ENCODE measurements at places on chromosomes 6 and 20.

DNA sequence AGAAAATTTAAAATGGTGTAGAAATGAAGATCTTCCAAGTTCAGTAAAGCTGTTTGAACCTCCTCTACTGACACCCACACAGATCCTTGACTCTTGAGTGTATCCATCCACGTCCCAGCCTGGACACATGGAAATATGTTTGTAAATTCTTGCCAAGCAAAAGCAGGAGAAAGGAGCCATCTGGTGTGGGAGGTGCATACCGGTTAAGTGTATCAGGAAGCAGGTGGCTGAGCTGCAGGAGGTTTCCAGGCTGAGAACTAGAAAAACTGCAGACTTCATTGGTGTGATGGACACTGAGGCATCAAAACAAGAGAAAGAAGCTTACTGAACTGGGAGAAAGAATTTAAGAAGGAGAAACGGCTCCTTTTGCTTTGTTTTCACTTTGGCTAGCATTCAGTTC, 229.9 kb upstream of the GRIK2 start:
- no peak for DNase-seq

GRCh38 chr6:161139766-161140553, 133.9 kb downstream of the AGPAT4 start:
- DNase-seq: peak; percentile 15

GRCh38 chr6:122715725-122716124, 63.8 kb upstream of the FABP7 start:
- DNase-seq: no peak

GRCh38 chr6:139800837-139801236, 426.4 kb upstream of the CITED2 start:
- no peak for DNase-seq

DNA sequence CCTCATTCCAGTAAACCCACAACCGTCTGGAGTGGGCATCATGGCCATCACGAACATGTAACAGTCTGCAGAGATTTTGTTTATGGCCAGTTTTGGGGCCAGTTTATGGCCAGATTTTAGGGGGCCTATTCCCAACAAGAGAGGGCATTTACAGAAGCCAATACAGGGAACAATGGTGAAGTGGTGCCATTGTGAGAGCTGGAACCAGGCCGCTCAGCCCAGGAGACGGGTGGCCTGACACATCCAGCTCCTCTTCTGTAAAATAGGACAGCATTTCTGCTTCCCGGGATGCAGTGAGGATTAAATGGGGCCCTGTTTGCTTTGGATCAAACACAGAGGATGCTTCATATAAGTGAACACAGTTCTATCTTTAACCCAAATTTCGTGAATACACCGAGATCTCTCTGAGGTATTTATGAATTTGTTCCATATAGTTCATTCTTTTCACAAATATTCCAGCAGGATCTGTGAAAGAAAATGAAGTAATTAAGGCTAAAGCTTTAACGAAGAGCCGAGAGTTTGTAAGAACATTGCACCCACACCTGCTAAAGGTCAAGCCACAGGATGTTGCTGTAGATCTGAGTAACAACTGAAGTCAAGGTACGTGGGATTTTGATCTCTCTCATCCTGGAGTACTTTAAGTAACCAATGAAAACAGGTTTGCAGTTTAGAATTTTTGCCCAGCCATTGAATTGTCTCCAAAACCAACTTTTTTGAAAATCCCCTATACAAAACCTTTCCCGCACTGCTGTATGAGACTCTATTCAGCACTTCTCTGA, 14.5 kb upstream of the SIRPG start:
- DNase-seq: no peak

DNA sequence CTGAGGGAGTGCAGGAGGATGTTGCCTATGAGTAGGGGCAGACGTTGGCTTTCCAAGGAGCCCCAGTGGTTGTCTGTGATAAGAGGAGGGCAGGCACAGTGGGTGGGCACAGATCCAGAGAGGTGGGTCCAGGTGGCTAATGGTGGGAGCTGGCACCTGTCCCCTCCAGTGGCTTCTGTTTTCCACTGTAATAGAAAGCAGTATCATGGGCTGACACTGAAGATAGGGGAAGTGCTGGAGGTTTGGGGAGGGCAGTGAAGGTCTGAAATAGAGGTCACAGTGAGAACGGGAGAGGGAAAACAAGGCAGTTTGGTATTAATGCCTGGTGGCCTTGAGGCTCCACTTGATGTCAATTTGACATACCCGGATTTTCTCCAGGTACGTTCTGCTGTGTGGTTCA, 10.5 kb upstream of the TXNDC5 start:
- DNase-seq: no peak

DNA sequence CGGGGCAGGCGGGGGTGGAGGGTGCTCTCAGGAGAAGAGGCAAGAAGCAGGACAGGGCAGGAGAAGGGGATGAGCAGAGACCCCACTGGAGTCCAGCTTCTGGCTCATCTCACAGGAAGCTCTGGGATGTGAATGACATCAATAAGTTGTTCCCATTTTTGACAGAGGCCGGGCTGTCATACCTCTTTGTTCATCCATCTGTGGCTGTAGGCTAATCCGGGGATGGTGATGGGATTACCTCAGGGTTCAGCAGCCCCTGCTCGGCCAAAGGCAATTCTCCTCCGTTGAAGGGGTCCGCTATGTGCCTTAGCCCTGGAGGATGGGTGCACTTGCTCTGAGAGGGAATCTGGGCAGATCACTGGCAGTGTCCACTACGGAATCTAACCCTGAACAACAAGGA, 3.3 kb upstream of the TMC2 start:
- no peak for DNase-seq

DNA sequence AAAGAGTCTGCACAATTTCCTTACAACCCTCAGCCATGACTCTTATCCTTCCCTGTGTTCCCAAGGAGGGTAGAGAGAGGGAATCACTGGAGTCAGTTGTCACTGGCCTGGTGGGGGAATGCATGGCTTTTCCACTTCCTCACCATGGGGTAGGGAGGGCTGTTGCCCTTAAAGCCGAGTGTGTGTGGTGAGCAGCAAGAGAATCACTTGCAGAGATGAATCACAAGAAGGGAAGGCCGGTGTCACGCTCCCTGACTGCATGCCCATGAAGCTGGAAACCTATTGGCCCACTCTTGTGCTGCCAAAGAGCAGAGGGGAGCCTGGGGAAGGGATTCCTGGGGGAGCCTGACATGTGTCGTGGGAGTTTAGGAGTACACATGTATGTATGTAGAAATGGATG, 18.1 kb upstream of the BMP6 start:
- DNase-seq: no peak

- DNase-seq: peak; percentile 92
Measured at GRCh38 chr6:14743474-14744211, 502.2 kb upstream of the JARID2 start.

DNA sequence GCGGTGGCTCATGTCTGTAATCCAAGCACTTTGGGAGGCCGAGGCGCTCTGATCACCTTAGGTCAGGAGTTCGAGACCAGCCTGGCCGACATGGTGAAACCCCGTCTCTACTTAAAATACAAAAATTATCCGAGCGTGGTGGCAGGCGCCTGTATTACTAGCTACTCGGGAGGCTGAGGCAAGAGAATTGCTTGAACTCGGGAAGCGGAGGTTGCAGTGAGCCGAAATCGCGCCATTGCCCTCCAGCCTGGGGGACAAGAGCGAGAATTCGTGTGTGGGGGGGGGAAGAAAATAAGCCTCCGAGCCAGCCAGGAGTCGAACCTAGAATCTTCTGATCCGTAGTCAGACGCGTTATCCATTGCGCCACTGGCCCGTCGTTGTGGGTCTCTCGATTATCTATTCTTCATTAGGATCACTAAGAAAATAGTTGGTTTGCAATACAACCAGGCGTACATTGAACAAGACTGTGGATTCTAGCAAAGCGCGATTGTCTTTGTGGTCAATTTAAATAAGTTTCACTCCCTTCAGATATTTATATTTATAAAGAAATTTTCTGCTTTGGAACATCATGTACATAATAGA, 33.9 kb upstream of the PRSS16 start:
- no peak for DNase-seq

DNA sequence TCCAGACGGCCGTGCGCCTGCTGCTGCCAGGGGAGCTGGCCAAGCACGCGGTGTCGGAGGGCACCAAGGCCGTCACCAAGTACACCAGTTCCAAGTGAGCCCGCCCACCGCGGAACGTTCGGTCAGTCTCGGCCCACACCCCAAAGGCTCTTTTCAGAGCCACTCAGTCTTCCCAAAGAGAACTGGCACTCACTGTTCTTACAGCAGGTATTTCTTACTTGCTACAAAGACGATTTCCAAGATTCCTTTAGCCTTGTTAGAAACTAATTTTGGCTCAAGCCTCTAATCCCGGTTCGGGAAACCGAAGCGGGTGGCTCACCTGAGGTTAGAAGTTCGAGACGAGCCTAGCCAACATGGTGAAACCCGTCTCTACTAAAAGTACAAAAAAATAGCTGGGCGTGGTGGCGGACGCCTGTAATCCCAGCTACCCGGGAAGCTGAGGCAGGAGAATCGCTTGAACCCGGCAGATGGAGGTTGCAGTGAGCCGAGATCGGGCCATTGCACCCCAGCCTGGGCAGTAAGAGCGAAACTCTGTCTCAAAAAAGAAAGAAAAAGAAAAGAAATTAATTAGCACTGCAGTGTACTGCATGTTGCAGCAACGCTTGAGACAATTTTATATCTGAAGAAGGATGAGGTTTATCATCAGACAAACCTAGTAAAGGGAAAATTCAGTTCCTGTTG, 73.1 kb downstream of the OR2B2 start:
- no peak for DNase-seq

- DNase-seq: peak; percentile 91
Measured at GRCh38 chr6:7758456-7758855, 32.6 kb downstream of the BMP6 start.

- no peak for DNase-seq
Measured at GRCh38 chr6:129609635-129610034, 100.3 kb downstream of the ARHGAP18 start.

GRCh38 chr20:44861531-44862006, 23.9 kb upstream of the YWHAB start:
- DNase-seq: peak; percentile 93

DNA sequence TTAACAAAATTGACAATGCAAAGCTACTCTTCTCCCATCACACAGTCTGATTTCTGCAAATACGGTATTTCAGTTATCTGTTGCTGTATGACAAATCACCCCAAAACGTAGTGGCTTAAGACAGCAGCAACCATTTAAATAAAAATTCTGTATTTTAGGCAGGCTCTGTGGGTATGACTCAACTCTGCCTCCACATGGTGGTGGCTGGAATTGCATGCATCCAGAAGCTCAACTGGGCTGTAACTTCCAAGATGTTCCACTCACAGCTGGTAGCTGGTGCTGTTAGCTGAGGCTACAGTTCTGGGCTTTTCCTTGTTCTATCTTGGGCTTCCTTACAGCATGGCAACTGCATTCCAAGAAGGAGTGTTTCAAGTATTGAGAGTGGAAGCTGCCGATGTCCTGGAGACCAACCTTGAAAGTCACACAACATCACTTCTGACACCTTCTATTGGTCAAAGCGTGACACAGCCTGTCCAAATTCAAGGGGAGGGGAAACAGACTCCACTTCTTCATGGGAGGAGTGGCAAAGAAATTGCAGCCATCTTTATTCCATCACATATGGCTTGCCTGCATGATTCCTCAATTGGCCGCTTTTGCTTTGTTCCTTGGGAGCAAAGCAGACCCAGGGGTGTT, 39.7 kb upstream of the TULP1 start:
- DNase-seq: peak; percentile 29

DNA sequence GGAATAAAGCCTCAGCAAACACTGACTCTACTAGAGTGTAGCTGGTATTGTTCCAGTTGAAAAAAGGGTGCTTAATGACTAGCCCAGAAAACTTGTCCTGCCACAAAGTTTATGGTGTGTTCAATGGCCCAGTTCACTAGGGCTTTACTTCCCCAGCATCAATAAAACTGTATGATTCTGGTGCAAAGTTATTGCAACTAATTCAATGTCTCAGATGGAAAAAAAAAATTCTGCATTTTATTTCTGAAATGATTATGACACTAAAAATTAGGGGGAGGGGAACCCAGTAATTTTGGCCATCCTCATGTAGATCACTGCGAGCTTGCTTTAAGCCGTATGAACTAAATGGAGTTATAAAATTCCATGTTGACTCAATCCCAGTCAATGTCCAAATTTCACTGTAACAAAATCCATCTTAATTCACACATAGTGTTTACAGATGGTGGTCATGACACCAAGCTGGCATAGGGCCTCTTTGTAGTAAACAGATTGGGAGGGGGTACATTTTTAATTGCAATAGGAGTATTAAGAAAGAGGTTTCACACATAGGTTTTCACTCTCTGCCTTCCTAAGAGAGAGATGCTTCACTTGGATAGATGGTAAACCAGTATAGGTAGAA, 41.2 kb downstream of the PTPRK start:
- DNase-seq: no peak

GRCh38 chr6:15363523-15364400, 117.9 kb downstream of the JARID2 start:
- no peak for DNase-seq

GRCh38 chr6:146859206-146859605, 260.4 kb downstream of the ADGB start:
- no peak for DNase-seq

- no peak for DNase-seq
Measured at GRCh38 chr20:17507531-17507930, 23.6 kb downstream of the BFSP1 start.

GRCh38 chr6:93418033-93418407, 1.3 kb downstream of the EPHA7 start:
- no peak for DNase-seq

DNA sequence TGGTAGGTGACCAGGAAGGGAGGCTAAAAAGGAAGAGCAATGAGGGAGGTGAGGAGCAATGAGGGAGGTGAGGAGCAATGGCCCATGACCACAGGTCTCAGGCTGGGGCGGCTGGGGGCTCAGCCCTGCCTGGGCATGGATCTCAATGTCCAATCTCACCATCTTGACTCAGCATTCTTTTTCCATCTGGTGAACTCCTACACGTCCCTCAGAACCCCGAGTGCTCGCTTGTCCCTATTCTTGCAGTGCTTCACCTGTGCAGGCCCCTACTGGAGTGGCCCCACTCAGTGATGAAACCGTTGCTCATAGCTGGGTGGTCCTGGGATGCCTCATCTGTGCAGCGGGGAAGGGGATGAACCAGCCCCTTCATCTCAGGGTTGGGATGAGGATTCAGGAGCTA, 16.9 kb upstream of the RBBP8NL start:
- DNase-seq: no peak

- no peak for DNase-seq
Measured at GRCh38 chr20:48738399-48739304, 89.1 kb downstream of the PREX1 start.

DNA sequence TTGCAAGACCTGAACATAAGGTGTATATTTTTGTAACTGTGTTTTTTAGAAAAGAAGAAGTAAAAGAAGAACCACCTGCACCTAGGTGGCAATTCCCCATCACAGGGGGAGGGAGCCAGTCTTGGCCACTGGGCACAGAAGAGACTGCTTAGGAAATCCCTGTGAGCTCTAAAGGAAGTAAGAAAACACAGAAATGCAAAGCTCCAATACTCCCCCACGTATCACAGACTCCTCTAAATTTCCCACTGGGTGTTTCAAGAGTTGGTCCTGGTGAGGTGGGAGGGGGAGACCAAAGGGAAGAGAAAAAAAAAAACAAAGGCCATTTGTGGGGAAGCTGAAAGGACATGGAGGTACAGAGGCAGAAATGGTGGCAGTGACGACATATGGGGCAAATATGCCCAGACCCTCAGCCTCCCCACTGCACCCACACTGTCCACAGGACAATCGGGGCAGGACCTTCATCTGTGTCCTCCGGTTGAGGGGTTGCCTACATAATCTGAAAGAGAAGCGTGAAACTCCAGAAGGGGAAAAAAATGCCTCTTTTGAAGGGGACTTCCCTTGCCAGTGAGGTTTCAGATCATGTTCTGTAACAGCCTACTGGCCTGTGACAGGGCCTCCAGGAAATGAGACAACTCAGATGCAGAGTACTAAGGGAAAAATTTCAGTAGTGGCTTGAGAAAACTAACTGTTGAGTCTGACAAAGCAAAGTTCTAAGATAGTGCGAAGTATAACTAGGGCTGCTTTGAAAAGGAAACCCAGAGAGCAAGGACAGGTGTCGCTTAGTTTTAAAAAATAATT, 226.2 kb upstream of the MARCKS start:
- peak; percentile 35 for DNase-seq

Measured in AG08395 (cell line).